ENCODE measurements at places on chromosomes 13 and 19.

- no peak for DNase-seq
Observed at GRCh38 chr13:35500144-35500543, 23.7 kb upstream of the MAB21L1 start.

DNA sequence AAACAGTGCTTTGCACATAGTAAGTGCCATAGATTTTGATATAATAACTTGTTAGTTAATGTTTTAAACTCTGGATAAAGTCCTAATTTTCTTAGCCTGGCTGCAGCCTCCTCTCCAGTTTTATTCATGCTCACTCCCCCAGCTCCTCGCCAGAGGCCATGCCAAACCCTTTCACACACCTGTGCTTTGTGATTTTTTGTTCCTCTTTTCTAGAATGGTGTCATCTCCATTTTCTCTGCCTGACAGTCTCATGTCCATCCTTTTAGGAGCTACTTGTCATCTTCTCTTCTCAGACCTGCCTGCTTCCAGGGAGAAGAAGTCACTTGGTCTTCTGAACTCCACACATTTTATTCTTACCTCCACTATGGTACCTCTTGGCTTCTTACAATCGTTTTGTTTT, 55.8 kb upstream of the SPATA13 start:
- DNase-seq: no peak

- DNase-seq: no peak
Observed at GRCh38 chr13:73335210-73335609, 276.4 kb downstream of the KLF5 start.

DNA sequence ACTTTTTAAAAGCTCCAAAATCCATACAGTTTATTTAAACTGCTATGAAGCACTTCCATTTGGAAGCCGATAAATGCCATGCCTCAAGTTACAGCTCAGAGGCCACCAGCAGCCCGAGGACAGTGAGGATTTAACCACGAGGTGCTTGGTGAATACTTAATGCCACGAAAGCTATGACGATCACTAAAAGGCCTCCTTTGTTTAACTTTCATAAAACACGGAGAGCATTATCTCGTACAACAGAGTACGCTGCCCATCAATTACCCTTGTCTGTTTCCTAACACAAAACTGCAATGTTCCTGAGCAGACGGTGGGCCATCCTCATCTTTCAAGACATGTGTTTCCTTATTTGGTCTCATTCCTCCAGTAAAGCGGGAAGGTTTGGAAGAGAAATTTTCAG, 58.4 kb downstream of the PEPD start:
- peak; percentile 5 for DNase-seq

- DNase-seq: no peak
Observed at GRCh38 chr13:60146471-60146870, 17.3 kb downstream of the DIAPH3 start.

GRCh38 chr13:91146601-91147000, 200.9 kb upstream of the MIR17HG start:
- no peak for DNase-seq

DNA sequence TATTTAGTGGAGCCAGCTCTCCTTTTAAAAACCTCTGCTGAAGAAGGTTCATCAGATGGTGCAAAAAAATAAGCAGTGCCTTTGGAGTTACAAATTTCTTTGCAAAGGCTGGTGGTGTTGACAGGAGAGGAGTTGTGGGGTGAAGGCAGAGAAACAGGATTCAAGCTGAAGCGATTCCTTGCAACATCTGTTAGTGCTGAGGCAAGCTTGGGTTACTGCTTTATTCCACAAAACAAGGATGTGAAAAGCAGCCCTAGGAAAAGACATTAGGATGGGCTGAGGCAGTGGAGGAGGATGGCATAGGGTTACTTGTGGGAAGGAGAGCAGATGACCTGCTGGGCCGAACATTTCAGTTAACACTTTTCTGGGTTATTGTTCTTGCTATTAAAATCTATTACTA, 390.7 kb downstream of the DLEU7 start:
- no peak for DNase-seq

DNA sequence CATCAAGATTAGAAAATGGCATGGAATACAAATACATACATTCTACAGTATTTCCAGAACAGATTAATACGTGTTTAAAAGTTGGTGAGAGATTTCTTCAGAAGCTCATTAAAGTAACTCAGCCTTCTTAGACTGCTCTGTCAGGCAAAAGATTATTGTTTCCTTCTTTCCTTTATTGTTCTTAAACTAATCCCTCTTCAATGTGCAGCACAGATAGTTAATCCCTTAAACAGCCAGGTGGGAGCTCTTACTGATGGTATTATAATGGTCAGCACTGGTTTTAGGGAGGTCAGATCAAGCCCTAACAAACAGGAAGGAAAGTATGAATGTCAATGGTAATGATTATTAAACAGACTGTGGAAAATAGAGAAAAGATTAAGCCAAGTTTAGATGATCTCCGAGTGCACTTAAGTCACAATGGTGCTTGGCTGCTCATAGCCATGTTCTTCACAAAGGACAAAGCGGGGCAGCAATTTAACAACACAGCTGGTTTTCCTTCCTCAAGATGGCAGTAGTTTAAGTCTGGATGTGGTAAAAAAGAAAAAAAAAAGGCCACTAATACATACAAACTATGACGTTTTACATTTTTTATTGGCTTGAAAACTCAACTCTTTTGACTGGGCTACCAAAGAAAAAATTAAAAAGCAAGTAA, 992.6 kb downstream of the PCDH9 start:
- DNase-seq: no peak

All from endodermal cell (in vitro differentiated cells).